Stimulated activated CD8-positive, alpha-beta memory T cell treated with anti-CD3 and anti-CD28 coated beads, Interleukin-15, amount 100 ng/mL, for 4 hours (primary cell): ENCODE measurements at places on chromosomes 11 and 22.

DNA sequence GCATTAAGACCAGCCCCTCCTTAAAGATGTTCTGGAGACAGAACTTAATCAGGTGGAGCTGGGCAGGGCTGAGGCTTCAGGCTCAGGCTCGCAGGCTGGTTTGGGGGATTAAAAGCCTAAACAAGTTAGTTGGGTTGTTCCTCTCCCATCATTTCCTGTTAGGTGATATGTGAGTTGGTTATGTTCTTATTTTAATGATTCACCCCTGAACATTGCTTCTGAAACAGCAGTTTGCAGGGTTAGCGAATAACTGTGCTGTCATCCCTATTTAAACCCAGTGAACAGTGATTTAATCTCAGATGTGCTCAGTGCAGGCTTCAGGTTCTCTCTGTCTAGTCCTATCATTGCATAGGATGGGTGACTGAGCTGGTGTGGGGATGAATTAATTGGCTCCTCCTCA is 47.4 kb upstream of the BIRC3 start:
- no peak for DNase-seq

DNA sequence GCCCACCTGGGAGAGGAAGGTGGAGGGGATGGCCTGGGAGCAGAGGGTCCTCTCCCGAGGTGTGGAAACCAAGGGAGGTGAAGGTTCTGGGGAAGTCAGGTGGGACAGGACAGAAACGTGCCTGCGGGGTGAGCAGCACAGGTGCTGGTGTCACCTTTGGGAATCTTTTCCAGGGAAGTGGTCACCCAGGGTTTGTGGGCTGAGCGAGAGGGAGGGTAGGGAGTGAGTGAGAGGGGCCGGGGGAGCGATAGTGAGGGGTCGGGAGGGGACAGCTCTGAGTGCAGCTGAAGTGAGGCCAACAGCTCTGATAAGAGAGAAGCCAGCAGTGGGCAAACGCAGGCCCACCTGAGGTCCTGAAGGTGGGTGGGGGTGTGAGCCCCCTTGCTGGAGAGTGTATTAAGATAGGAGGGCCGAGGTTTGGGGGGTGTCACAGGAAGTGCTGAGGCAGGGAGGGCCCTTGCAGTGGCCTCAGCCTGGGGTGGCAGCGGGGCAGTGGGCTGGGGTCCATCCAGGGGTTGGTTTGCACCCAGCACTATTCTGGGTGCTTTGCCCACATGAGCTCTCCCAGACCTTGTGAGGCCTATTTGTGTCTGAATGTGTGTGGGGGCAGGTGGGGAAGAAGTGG is 1.6 kb upstream of the SHANK3 start:
- no peak for DNase-seq

DNA sequence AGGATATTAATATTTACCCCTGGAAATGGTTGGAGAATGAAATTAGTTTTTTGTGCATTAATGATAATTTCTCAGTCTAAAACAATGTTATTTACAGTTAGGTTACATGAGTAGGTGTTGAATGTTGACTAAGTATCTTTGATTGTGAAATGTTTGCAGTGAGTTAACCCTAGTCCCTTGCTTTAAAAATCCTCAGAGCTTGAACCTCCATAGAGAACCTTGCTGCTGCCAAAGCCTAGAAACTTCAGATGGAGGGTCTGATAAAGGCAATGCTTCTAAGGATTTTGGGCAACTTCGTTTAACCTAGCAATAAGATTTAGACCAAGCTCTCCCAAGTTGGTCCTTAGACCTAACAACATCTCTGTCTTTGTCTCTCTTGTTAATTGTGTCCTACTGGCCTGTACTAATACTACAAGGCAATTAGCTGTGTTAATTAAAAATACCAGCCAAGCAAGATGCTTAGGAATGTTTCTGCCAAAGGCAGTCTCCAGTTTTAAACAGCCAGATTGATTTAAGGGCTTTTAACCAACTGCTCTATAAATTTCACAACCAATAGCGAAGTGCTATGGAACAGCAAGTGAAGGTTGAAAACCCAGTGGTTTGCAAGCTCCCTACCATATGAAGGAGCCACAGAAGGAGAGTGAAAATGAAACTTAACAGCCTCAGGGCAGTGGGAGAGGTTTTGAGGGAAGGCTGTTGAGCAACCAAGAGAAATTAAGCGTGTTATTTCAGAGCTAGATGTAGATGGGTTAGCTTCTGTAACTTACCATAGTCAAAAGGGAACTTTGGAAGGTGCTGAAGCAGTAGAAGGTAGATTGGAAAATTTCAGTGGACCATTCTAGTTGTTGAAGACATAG is 295.9 kb upstream of the ANO5 start:
- DNase-seq = no peak

DNA sequence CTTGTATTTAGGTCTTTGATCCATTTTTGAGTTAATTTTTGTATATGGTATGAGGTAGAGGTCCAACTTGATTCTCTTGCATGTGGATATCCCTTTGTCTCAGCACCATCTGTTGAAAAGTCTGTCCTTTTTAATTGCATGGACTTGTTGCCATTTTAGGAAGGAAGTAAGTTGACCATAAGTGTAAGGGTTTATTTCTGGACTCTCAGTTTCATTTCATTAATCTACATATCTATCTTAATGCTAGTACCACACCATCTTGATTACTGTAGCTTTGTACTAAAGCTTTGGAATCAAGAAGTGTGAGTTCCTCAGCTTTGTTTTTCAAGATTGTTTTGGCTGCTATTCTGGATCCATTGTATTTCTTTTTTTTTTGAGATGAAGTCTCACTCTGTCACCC is 31.4 kb downstream of the CBL start:
- no peak for DNase-seq

- no peak for DNase-seq
Observed at GRCh38 chr11:125947419-125948277, 1.8 kb downstream of the VSIG10L2 start.

DNA sequence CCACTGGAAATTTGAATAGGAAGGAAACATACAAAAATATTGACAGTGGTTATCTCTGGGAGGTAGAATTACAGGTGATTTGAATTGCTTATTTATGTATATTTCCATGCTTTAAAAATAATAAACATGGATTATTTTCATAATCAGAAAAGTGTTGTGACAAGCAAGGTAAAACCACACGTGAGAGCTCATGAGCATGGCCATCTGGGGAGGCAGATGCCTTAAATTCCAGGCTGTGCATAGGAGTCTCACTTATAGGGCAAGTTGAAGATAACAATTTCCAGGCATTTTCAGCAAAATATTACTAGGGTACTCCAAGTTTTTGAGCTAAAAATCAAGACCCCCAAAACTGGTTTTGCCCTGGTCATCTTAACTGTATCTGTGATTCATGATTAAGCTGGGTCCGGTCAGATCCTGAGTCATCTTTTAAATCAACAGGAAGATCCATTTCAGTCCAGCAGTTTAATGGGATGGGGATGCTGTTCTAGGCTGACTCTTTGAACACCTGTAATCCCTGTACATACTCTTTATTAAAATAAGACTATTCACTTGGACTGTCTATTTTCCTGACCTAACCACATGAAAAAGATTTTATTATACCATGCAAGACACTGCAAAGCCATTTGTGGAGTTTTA is 115.8 kb upstream of the NARS2 start:
- no peak for DNase-seq

DNA sequence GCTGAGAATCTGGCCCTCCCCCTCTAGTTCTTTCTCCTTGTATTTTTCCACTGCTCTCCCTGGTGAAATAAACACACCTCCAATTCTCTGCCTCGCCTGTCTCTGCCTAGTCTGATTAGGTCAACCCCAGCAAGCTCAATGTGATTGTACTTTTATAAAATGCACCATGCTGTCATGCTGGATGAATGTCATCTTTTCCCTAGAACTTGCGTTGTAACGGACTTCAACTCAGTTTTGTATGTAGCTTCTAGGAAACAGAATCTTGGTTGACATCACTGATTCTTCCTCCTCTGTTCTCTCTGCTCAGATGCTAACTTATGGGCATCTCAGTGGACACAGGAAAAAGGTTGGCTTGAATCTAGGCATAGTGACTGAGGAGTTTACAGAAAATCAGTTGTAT is 261.9 kb upstream of the ISX start:
- no peak for DNase-seq

- no peak for DNase-seq
Observed at GRCh38 chr11:68460741-68461574, at the start of gene PPP6R3. Gene PPP6R3 (plus strand): TSS chr11:68460752. CDS start chr11:68537665, 76,913 bp downstream.

GRCh38 chr11:42819126-42819525 is 492.7 kb upstream of the API5 start:
- DNase-seq = no peak

GRCh38 chr11:118533769-118534729 is 3.1 kb downstream of the TMEM25 start:
- no peak for DNase-seq

GRCh38 chr11:35927682-35928081 is 16.2 kb upstream of the LDLRAD3 start:
- DNase-seq = no peak

DNA sequence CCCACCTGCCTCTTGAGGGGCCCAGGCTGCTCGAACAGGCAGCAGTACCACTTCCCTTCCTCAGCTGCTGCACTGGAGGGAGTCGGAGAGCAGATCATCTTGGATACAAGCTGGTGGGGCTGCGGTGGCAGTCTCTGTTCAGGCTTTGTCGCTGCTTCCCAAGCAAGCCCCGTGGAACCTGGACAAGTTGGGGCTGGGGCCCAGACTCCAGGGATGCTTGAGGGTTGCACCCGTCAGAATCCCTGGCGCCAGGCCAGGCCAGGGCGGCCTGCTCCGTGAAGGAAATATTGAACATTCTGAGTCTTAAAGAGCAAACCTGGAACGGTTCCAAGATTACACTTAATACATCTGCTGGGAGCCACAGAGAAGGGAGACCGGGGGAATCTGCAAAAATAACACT is 310.1 kb upstream of the SORL1-AS1 start:
- DNase-seq = no peak

DNA sequence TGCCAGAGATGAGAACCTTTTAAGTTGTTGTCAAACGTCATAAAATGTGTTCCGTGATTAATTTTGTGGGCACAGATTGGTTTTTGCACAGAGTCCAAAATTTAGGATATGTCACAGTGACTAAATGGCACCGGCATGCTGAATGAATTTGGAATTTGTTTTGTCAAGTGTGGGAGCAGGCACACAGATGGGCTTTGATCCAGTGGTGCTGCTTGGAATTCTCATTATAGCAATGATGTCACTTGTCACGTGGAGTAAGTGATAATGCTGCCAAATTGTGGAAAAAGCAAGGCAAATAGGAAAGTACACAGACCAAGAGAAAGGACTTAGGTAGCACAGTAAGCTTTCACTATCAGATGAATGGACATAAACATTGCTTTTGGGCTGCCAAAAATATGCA is 8.0 kb upstream of the LIN7C start:
- no peak for DNase-seq

DNA sequence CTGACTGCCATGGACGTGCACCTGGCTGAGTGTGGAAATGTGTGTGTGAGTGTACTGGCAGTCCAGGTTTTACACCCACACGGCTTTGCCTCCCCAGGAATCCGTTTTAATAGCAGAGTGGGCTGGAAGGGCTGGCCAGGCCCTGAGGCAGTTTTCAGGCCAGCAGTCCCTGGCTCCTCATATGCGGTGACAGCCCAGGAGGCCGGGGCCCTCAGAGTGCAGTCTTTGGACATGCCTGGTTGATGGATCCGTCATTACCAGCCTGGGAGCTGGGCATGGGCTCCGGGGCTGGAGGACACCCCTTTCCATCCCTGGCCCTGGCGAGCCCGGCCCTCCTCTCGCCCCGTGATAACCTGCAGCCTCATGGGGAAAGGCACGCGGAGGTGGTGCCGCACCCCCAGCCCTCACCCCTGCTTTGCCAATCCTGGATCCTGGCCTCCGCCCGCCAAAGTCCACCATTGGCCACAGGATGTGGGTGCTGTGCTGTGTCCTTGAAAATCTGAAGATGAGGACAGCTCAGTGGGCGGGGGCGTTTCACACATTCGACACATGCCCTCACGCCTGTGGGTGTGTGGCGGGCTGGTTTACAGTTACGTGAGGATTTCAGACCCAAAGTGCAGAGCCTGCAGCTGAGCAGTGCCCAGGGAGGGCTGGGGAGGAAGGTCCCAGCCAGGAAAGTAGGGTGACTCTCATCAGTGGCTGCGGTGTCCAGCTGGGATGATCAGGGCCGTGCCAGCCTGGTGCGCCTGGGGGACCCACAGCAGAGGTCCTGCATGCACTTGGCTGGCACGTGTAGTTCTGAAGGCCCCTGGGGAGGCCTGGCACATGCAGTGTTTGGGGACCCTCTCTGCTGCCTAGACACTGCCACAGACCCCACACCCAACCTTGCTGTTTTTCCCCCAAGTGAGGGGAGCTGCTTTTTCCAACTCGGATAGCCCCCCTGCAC is 55.1 kb downstream of the RTN4R start:
- no peak for DNase-seq

GRCh38 chr22:20648306-20648903 is 125.5 kb upstream of the SERPIND1 start:
- no peak for DNase-seq

GRCh38 chr22:36355362-36355761 is 32.4 kb downstream of the MYH9 start:
- no peak for DNase-seq
